ENCODE measurements at places on chromosomes 3 and 15.

GRCh38 chr3:165444745-165445144, 248.6 kb upstream of the SLITRK3 start:
- no peak for DNase-seq

DNA sequence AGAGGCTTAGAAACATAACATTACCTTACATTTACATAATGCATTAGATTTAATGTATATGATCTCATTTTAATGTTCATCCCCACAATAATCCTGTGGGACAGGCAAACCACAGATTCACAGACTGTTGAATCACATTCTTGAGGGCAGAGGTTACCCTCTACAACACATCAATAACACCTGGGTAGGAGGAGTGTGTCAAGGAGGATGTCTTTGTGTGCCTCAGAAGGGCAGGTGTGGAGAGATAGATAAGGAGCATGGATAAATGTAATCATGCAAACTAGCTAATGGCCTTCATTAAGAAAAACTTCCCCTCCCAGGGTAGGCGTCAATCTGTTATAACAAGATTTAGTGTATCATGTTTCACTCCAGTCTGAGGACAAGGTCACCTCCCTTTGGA, 12.9 kb upstream of the MB21D2 start:
- no peak for DNase-seq

GRCh38 chr3:180704532-180704931, 25.2 kb upstream of the CCDC39 start:
- DNase-seq: no peak

DNA sequence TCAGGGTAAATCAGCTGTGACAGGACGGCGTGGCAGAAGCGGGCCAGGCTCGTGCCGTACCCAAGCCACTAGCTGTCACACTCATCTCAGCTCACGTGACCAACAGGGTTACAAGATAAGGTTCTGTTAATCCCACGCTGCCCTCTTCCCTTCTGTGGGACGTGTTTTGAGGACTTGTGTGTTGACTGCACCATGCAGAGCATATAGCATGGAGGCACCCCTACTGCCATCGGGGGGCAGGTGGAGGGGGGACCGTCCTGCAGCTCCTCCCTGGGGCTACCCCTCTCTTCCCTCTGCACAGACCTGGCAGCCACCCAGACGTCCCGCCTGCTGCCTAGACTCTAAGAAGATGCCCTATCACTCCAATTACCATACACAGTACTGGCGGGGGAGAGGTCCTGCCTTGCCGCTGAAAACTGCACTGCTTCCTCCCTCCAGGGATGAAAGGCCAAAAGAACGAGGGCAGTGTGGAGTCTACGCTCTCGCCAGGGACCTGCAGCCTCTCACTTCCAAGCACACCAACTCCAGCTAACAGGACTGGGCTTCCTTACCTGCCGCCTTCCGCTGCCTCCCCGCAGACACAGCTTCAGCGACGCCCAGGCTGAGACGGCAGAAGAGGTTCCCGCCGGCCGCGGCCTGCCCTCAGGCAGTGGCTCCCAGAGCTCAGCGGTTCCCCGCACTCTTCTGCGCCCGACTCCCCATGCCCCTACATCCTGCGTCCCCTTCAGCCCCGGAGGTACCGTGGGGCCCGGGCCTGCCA, at the start of gene TNK2:
Gene TNK2, minus strand, starts transcription at position 618 of the 760 bp plus-strand sequence. CDS start 19,963 bp downstream, outside the sequence.
- peak; percentile 63 for DNase-seq

GRCh38 chr3:55488398-55489055, 1.4 kb upstream of the WNT5A start:
- no peak for DNase-seq

DNA sequence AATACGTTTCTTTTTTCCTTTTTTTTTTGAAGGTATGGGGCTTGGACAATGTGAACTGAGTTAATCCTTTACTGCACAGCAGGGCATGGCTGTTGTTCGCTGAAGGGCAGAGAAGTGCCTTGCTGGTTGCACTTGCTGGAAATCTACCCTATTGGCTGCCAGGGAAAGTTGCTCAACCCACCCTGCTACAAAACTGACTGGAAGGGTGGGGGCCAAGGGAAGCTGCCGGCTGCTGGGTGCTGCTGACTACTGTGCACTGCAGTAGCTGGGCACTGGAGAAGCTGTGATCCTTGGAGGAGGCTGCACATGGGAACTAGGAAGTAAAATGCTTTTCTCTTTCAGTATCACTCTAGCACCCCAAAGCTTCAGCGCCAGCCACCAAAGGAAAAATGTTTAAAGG, 70.5 kb downstream of the ETV5 start:
- DNase-seq: no peak

GRCh38 chr15:78018445-78018844, 59.1 kb downstream of the TBC1D2B start:
- no peak for DNase-seq

- no peak for DNase-seq
These were observed 15.1 kb upstream of the SNRPA1 start for GRCh38 chr15:101310161-101310480.

- no peak for DNase-seq
These were observed 102.9 kb downstream of the SRGAP3 start for GRCh38 chr3:9146367-9147071.

DNA sequence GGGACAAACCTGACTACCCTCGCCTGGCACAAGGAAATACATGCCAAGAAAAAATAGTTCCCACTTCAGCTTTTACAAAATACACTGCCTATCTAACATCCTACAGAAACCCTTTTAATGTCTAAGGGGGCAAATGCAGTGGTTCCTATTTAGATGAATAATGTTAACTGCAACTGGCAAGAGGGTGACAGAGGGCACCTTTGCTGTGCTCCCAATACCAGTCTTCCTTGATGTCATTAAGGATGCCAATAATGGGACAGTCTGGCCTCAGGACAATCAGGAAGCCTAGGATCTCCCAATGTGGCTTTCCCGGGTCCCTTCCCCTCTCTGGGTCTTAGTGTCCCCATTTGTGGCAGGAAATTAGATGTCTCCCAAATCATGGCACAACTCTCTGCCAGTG, 13.9 kb downstream of the CSRNP1 start:
- no peak for DNase-seq

DNA sequence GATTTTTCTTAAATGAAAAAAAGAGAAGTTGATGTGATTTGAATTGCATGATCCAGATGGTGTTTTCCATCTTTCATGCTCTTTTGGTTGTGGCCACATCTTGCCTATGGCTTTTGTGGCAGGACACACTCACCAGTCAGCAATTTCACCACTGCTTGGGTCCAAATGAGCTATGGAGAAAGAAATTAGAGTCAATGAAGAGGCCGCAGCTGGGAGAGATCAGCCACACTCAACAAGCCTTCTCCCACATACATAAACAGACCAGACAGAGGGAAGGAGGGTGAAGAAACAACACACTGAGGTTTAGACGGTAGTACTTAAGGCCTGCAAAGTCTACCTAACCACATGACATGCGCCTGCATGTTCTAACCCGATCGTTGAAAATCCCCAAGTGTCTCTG, 110.7 kb upstream of the CDIN1 start:
- no peak for DNase-seq

GRCh38 chr3:40191251-40191650, 118.3 kb upstream of the EIF1B start:
- no peak for DNase-seq

- DNase-seq: no peak
These were observed 89.9 kb downstream of the BBX start for GRCh38 chr3:107612664-107613084.

- DNase-seq: no peak
These were observed 60.8 kb downstream of the DAPK2 start for GRCh38 chr15:63985221-63986184.

DNA sequence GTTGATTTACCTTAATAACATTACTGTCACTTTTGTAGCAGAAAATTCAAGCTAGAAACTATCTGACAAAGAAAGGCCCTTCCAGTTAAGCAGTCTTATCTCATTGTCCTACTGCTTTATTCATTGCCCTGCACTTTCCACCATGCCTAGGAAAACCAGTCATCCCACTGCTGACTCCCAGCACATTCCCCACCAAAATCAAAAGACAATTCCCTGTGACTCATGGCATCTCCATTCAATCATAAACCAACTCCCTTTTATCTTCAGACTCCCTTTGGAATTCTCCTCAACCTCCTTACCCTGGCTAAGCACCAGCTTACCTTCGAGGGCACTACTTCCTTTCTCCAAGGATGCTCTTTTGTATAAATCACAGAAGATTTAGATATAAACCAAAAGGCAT, 184.3 kb downstream of the PLCH1 start:
- no peak for DNase-seq

DNA sequence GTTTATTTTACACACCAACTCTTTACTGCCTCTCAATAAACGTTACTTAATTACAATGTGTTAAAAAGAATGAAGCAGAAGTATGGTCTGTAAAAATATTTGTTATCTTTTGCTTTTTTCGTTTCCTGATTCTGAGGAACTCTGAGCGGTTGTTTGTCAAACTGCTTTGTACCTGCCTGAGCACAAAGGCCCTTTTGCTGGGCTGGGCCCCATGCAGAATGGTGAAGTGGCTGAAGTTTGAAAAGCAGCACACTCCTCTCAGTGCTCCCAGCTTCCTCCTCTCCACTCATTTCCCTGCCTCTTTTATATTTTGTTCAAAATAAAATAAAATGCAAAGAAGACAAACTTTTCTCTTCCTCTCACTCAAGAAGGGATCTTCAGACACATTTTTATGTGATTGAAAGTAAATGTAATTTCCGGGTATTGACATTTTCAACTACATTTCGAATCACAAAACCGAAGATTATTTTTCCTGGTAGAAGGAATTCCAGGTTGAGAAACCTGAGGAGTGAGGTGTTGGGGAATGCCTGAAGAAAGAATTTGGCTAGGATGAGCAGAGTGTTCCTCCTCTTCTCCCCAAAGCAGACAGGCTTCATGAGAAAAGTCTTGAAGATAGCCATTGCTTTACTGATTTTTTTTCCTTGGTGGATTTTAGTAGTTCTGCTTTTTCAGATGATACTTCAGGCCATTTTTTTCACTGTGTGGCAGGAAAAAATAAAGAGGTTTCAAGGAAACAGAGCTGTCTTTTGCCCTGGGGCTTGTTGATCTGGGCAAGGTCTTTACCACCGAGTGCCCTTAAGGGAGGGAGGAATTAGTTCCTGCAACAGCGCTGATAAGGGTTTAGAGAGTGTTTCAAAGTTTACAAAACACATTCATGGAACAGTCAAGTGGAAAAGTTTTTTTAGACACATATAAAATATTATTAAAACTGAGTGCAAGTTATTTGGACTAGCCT, 229.8 kb downstream of the NFKBIZ start:
- no peak for DNase-seq

All from activated naive CD4-positive, alpha-beta T cell treated with Interleukin-2 at 50 U/mL for 16 hours (primary cell).